ENCODE measurements at places on chromosomes 12 and 14. TPM values are rescaled to one million over a fixed set of nuclear protein-coding genes. Genes with fewer than 3 reads are reported as not detected.

Gene CCDC59
- total RNA-seq, result 22.4 TPM

Gene CCDC38
- total RNA-seq, result not detected

Gene LRRK2
- 11.0 TPM for total RNA-seq

Gene KRT2
- not detected for total RNA-seq

Gene FGF6
- 16.2 TPM for total RNA-seq

Gene SERPINA1
- 3.7 TPM for total RNA-seq

Gene NFATC4
- total RNA-seq, result 21.4 TPM

Gene SLC16A7
- 9.4 TPM for total RNA-seq

Gene P2RX2
- not detected for total RNA-seq

Gene GLI1
- 5.2 TPM for total RNA-seq

Gene PTGER2
- total RNA-seq, result 1.6 TPM
